ENCODE measurements at places on chromosomes 4 and X.
A peak's percentile ranks its signal among the peaks of the same experiment; 100 is the strongest.

DNA sequence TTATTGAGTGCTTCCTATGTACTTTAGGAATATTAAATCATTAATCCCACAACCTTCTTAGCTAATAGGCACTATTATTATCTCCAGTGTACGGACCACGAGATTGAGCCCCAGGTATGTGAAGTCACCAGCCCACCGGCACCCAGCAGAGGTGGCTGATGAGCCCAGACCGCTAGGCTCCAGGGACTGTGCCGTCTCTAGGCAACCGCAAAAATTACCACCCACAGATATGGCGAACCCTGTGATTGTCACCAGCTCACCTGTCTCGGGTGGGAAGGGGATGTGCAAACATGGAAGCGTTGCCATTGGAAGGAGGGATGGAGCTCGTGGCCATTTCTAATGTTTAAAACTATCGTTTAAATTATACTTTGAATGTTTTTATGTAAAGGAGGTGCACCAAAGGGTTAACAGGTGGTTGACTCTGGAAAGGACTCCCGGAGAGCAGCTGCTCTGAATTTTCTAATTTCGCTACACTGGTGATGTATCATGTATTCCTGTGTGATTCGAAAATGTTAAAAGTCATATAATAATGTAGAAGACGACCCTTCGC lies 21.0 kb upstream of the JAKMIP1 start:
- no peak for DNase-seq

- DNase-seq: no peak
Measured at GRCh38 chr4:183755596-183755995, 96.5 kb downstream of the TRAPPC11 start.

DNA sequence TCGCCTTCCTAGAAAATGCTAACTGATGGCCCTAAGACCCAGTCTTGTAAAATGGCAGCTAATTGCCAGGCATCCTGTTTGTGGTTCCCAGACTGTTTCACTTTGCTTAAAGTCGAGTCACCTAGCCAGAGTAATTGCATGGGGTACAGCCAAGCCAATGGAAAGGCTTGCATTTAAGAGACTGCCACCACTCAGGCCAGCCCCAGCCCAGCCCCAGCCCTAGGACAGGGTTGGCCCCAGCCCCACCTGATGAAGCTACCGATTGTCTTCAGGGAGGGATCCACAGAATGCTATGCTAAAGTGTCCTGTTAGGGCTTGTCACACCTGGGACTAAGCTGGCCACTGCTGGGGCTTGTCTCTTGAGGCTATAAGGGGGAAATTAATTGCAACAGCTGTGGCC lies 194.6 kb upstream of the KLF3 start:
- no peak for DNase-seq

DNA sequence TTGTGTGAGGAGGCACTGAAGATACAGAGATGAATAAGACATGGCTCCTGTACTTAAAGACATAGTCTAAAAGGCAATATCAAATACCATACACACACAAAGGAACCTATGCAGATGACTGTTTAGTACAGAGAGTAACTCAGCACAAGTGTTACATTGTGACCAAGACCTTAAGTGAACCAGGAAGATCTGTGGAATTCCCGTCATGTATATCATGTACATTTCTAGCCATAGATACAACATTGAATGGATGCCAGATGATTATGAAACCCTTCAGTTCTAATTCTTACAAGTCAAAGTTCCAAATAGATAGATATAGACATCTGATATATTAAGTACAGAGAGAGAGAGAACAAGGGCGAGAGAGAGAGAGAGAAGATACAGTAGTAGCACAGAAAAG lies 73.2 kb downstream of the PAK3 start:
- no peak for DNase-seq

DNA sequence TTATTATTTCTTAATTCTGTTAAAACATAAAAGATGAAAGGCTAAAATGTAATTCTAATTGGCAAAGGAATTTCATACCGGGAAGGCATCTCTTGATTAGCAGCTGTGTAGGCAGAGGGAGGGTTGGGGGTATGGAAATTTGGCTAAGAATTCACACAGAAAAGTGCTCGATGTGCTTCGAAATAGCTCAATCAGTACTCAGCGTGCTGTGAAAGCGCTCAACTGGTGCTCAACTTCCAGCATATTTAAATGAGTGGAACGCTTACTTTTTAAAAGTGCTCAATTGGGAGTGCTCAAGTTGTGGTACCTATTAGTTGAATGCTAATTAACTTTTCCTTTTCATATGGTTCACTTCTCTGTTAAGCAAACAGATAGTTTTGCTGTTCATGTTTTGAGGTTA lies 695.9 kb upstream of the ATOH1 start:
- DNase-seq: no peak

GRCh38 chr4:3374011-3374645 lies 67.6 kb upstream of the HGFAC start:
- no peak for DNase-seq

- DNase-seq: no peak
Measured at GRCh38 chr4:121650741-121651140, 46.0 kb downstream of the ANXA5 start.

DNA sequence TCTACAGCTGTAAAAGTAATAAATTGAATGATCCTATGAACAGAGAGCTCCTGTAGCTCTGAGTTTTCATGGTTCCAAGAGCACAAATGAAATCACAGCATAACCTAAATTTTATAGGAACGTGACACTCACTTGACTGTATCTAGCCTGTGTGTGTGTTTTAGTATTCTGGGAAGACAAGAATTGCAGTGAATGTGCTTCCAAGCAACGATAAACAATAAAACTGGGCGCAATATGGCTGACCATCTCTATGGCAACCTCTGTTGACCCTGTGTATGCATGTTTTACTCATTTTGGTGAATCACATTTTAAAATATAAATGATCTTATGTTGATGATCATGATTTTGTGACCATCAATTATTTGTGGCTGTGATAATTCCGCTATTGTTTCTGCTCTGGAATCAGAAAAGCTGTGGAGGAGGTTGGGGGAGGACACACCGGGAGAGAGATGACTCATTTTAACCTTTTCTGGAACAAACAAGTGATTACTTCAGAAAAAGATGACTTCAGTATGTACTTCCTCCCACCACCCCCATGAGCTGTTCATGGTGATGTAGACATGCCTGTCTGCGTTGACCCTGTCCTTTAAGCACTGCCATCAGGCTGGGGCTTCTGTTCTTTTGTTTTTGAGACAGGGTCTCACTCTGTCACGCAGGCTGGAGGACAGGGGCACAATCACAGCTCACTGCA lies 31.8 kb downstream of the USP11 start:
- DNase-seq: no peak

DNA sequence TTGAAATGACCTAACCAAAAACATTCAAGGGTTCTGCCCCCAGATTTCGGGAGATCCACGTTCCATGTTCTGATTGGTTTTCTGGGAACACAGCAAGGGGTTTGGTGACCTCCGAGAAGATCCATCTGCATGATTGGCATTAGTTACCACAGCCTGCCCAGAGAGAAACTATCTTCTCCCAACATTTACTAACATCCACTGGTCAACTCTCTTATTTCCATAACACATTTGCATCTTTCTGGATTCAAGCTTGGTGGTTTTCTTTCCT lies 15.6 kb downstream of the SHOX start:
- peak; percentile 27 for DNase-seq

- DNase-seq: no peak
Measured at GRCh38 chr4:107994894-107995293, 5.2 kb downstream of the HADH start.

DNA sequence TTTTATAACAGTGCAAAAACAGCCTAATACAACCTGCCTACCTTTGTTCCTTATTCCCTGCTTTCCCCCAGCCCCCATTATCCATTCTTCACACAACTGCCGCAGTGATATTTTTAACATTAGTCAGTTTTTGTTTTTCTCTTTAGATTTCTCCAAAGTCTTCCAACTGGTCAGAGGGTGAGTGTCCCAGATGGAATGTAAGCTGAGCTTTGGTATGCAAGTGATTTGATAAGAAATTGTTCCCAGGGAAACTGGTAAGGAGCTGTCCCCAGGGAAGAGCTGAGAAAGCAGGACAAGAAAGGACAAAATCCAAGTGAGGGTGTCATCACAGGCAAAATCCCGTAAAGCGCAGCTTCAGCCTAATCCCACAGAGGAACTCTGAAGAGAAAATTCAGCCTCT lies 475.5 kb upstream of the ADGRL3 start:
- no peak for DNase-seq

DNA sequence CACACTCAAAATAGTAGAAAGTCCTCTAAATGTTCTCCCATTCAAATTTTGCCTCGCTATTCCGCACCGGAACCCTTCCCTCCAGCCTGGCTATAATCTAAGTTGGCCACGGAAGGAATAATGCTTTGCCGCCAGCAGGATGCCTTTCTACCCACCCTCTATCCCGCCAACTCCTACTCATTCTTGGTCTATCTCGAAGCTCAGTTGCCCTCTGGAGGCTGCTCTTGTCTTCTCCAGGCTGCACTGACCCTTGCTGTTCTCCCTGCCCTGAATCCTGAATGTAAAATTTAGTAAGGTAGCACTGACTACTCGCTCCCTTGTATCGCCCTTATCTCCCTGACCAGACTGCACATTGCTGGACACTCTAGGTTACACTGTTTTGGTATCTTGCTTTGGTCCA lies 212.4 kb downstream of the MGST2 start:
- no peak for DNase-seq

GRCh38 chrX:46208225-46208854 lies 336.9 kb downstream of the ZNF674 start:
- DNase-seq: no peak

- DNase-seq: no peak
Measured at GRCh38 chr4:72016011-72016410, 15.8 kb upstream of the NPFFR2 start.

DNA sequence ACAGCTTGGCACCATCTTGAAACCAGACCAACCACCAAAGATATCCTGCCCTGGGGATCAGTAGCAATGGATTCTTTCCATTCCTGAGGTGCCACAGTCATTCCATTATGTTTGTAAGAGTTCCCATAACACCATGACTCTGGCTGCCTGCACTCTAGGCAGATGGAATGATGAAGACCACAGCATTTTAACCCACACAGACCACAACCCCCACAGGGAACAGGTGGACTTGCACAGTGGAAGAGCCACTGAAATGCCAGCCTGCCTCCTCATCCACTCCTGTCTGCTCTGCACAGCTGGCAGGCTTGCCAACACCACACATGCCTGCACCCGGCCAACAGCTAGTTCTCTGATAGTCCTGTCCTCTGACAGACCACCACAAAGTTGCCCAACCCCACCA lies 2362.2 kb upstream of the AGA start:
- DNase-seq: no peak

DNA sequence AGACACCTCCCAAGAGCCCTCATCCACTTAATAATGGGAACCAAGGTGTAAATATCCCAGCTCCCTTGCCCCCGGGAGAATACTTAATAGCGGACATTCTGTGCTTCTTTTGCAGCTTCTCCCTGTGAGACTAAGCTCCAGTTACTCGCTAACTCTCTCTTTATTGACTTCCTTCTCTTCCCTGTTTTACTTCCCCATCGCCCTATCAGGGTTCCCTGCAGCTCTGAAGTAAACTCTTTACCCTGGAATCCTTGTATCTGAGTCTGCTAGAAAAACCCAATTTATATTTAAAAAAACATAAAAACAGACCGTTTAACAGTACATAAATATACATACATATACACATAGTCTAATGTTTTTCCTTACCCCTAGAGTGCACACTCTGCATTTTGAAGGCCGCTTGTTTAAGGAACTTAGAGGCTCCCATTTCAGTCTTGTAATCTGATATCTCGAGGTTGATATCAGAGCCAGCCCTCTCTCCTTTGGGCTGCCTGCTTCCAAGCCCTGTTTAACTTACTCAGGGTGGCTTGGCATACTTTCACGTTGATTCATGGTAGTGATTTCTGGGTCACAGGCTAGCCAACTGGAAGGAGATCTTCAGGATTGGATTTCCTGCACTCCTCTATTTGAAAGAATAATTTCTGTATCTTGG lies 177.4 kb upstream of the SCML1 start:
- no peak for DNase-seq

GRCh38 chr4:15244354-15244753 lies 183.5 kb upstream of the C1QTNF7 start:
- no peak for DNase-seq

- DNase-seq: no peak
Measured at GRCh38 chr4:16231570-16232245, 5.4 kb upstream of the TAPT1 start.

DNA sequence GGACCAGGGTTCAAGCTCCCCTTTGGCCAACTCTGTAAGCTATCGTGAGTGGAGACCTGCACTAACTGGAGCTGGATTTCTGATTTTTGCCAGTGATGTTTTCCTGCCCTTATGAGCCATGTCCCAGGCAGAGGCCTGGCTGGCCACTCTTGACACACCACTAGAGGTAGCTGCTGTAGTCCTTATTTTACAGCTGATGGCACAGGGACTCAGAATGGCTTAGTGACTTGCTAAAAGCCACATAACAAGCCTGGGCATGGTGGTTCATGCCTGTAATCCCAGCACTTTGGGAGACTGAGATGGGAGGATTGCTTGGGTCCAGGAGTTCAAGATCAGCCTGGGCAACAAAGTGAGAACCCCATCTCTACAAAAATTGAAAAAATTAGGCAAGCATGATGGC lies 33.4 kb downstream of the CYTL1 start:
- DNase-seq: no peak

DNA sequence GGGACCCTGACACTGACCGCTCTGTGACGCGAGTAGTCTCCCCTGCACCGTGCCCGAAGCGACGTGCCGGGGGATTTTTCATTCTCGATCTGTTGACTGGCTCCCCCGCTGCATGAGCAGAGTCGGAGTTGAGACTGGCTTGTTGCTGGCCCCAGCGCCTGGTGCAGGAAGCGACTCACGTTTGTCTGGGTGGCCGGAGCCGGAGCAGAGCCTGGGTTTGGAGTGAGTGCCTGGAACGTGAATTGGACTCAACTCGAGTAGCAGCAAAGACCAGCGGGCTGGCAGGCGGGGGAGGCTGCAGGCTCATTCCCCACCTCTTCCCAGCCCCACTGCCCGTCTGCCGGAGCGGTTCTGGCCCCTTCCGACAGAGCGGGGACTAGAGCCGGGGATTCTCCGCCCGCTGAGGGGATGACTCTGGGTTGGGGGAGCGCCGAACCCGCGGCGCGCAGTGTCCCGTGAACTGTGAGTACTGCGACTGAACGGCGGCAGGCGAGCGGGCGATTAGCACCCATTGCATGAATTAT lies 554 bp downstream of the PCDH7 start:
- no peak for DNase-seq

DNA sequence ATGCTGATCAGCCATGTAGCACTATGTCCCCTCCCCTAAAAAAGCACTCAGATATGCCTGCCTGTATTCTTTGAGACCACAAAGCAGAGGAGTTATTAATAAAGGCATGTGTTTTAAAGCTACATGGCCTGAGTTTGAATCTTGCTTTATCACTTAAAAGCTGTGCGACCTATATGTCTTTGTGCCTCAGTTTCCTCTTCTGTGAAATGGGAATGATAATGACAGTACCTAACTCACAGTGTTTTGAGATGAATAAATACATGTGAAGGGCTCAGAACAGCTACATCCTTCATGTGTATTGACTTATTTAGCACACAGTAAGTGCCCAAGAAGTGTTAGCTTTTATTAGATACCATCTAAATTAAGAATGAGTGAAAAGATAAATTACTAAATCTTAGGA lies 180.0 kb downstream of the WDFY3 start:
- no peak for DNase-seq

GRCh38 chr4:6714954-6715353 lies 1.0 kb upstream of the BLOC1S4 start:
- no peak for DNase-seq

GRCh38 chr4:119493419-119493818 lies 135.2 kb downstream of the PDE5A start:
- no peak for DNase-seq

Data from left hindlimb (tissue), 1 donor.